ENCODE measurements at places on chromosomes 5 and 9. TPM values are rescaled to one million over a fixed set of nuclear protein-coding genes. Genes with fewer than 3 reads are reported as not detected.

- DNase-seq = no peak
Observed at GRCh38 chr9:33750839-33751339, 44.5 kb upstream of the PRSS3 start.

DNA sequence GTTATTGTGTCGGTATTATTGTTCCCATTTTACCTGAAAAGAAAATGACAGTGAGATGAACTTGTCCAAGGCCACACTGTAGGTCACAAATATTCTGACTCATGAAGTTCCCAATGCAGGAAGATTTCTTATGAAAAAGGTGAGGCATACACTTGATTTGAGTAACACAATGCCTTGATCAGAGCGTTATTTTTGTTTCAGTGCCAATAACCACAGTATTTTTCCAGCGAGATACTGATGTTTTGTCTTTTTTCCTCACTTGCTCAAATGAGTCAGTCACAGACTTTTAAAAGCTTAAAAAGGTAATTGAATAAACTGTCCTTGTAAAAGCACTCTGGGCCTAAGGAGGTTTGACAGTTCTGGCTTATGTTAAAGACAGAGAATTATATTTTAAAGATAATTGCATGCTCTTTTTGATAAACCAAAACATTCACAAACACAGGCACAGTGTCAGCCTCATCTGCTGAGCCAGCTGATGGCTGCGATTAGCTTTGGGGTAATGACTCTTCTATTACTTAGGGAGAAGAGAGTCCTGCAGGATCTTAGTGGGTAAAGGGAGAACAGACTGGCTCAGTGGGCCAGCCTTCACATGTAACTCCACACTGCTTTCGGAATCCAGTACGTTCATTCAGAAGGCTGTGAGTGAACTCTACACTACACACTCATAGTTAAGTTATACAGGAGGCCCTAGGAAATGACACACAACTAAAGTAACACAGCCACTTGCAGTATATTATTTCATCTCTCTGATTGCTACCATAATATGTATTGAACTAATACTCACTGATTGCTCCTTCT lies 165.5 kb upstream of the CD180 start:
- peak; percentile 56 for DNase-seq

The PANK3 gene
- 55.1 TPM for total RNA-seq

DNA sequence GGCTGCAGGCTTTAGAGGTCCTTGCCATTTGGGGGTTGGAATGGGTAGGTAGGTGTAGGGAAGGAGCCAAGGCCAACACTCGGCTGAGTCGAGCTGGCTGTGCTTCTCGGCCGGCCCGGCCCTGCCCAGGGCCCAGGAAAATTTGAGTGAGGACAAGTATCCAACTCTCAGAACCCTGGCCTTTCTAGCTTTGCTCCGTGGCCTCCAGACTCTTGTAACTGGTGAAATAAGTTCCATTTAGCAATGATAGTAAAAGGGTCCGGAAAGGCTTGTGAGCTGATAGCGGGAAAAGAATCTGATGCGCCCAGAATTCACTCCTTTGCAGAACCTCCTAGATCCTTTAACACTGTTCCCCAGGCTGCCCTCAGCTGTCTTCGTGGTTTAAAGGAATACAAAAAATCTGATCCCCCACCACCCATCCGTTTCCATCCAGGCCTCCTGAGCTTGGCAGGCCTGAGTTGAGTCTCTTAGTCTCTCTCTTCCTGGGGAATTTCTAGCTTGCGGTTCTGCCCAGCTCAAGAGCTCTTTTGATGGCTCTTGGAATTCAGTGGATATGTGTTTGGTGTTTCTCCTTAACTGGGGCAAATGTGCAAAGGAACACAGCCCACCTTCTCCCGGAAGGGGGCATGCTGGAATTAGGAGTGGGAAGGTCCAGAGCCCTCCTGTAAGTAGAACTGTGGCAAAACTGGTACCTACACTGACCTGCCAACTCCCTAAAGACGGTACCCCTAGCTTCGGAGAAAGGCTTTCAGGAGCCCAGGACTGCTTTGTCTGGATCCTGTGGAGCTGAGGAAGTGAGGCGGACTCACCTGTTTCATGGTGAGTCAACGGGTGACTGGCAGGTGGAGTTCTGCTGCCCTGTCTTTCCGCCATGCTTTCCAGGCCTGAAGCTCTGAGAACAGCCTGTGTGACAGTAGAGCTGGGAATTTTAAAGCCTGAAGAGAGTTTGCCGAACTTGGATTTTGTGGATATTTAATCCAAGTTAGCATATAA lies 1.7 kb downstream of the DMRT3 start:
- no peak for DNase-seq

- DNase-seq = no peak
Observed at GRCh38 chr5:14534773-14535172, 46.8 kb upstream of the OTULINL start.

The STC2 gene
- 157 TPM for total RNA-seq

Measured in fibroblast of villous mesenchyme (primary cell).